ENCODE measurements at places on chromosomes 1 and 21. TPM values are rescaled to one million over a fixed set of nuclear protein-coding genes. Genes with fewer than 3 reads are reported as not detected.

LCA5L gene
- total RNA-seq: not detected

AUNIP gene
- 6.6 TPM for total RNA-seq

ZNF648 gene
- not detected for total RNA-seq

KIF21B gene
- 87.2 TPM for total RNA-seq

ZMYND12 gene
- not detected for total RNA-seq

IFNLR1 gene
- total RNA-seq: 2.7 TPM

NT5C1A gene
- not detected for total RNA-seq

CA6 gene
- 0.55 TPM for total RNA-seq

DUSP12 gene
- total RNA-seq: 27.6 TPM

MRPL55 gene
- 35.9 TPM for total RNA-seq

BPNT1 gene
- 24.7 TPM for total RNA-seq

C1orf226 gene
- total RNA-seq: not detected

AMIGO1 gene
- 1.9 TPM for total RNA-seq

KLHDC7A gene
- total RNA-seq: not detected

OLFML2B gene
- not detected for total RNA-seq

FLG2 gene
- total RNA-seq: not detected

FCRL1 gene
- 0.09 TPM for total RNA-seq

CFHR5 gene
- total RNA-seq: not detected

CLEC20A gene
- total RNA-seq: not detected

SESN2 gene
- total RNA-seq: 7.9 TPM

PROX1 gene
- total RNA-seq: not detected

PROK1 gene
- not detected for total RNA-seq

AMY2A gene
- not detected for total RNA-seq

FAAH gene
- 5.1 TPM for total RNA-seq

TEDDM1 gene
- total RNA-seq: not detected
